ENCODE measurements at places on chromosomes 2 and 18.

- no peak for DNase-seq
Measured at GRCh38 chr18:26183395-26184112, 42.7 kb upstream of the TAF4B start.

DNA sequence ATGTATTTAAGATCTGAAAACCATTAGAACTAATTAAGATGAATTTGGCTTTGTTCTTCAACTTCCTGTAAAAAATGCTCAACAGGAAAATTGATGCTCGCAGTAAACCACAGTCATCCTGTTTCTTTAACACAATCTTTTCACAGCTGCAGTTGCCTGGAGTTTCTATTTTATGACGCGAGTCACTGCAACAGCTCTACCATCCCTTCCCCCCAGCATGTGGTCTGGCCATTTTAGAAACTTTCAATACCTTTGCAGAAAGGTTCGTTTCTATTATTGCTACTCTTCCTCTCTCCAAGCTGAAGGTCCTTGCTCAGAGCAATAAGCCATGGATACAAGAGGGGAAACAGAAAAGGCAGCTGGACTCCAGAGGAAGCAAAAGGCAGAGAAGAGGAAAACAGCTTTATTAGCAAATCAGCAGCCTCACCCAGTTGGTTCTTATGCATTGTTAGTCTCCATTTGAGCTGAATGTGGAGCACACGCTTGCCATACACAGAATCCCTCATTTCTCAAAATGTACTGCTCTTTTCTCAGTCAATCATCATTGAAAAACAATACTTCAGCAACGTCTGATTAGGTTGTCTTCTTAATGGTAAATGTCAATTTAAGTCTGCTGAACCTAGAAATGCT is 3.9 kb downstream of the WIPF1 start:
- DNase-seq: peak; percentile 94

- no peak for DNase-seq
Measured at GRCh38 chr18:59420244-59420643, 61.2 kb upstream of the LMAN1 start.

GRCh38 chr2:207200136-207200535 is 34.4 kb upstream of the KLF7 start:
- DNase-seq: no peak

DNA sequence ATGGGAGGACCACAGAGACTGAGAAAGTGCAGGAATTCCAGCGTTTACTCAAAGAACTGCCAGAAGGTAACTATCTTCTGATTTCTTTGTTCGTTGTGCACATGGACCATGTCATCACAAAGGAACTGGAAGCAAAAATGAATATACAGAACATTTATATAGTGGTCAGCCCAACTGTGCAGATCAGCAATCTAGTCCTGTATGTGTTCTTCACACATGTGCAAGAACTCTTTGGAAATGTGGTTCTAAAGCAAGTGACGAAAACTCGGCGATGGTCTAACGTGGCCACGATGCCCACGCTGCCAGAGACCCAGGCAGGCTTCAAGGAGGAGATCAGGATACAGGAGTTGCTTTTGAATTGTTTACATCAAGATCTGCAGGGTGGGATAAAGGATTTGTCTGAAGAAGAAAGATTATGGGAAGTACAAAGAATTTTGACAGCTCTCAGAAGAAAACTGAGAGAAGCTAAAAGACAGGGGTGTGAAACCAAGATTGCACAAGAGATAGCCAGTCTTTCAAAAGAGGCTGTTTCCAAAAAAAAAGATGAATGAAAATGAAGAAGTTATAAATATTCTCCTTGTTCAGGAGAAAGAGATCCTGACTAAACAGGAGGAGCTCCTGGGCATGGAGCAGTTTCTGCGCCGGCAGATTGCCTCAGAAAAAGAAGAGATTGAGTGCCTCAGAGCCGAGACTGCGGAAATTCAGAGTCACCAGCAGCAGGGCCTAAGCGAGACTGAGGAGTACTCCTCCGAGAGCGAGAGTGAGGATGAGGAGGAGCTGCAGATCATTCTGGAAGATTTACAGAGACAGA is 8.3 kb upstream of the CHST10 start:
- DNase-seq: peak; percentile 57

- no peak for DNase-seq
Measured at GRCh38 chr2:163594497-163594896, 141.3 kb downstream of the FIGN start.

- peak; percentile 15 for DNase-seq
Measured at GRCh38 chr2:61853086-61853846, 594 bp downstream of the FAM161A start.

DNA sequence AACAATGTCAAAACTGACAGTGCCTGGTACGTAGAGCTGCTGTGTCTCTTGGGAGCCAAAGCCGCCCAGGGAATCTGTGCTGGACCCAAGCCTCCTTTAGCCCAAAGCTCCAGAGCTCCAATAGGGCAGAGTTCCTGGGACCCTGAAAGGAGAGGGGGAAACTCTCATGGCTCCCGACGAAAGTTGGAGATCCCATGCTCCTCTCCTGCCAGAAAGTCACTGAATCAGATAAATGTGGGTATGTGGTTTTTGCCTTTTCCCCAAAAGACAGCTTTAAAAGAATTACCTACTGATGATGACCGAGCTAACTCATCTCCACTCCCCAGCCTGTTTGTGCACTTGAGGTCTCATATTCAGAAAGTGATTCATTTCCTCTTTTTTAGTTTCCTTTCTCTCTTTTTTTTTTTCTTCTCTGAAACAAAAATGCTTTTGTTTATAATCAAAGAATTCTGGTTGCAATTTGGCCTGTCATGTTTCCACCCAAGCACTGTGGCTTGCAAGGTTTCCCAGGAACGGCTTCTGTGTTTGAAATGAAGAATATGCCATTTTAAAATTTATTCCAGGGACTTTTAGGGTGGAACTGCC is 14.1 kb upstream of the PMAIP1 start:
- peak; percentile 80 for DNase-seq

- DNase-seq: no peak
Measured at GRCh38 chr2:7102826-7103225, 185.6 kb downstream of the RNF144A start.

- no peak for DNase-seq
Measured at GRCh38 chr18:33937270-33937816, 287.4 kb downstream of the NOL4 start.

Measured in NB4 (cell line).